Activated naive CD4-positive, alpha-beta T cell treated with anti-CD3 and anti-CD28 coated beads, Interleukin-2, amount 50 U/mL, for 16 hours (primary cell): ENCODE measurements at places on chromosomes 16 and 17.

- no peak for DNase-seq
Observed at GRCh38 chr17:27518545-27519521, 62.6 kb downstream of the KSR1 start.

GRCh38 chr16:68995011-68995504 lies 110.4 kb upstream of the HAS3 start:
- DNase-seq: no peak

- no peak for DNase-seq
Observed at GRCh38 chr16:46836534-46837530, 5.9 kb upstream of the C16orf87 start.

DNA sequence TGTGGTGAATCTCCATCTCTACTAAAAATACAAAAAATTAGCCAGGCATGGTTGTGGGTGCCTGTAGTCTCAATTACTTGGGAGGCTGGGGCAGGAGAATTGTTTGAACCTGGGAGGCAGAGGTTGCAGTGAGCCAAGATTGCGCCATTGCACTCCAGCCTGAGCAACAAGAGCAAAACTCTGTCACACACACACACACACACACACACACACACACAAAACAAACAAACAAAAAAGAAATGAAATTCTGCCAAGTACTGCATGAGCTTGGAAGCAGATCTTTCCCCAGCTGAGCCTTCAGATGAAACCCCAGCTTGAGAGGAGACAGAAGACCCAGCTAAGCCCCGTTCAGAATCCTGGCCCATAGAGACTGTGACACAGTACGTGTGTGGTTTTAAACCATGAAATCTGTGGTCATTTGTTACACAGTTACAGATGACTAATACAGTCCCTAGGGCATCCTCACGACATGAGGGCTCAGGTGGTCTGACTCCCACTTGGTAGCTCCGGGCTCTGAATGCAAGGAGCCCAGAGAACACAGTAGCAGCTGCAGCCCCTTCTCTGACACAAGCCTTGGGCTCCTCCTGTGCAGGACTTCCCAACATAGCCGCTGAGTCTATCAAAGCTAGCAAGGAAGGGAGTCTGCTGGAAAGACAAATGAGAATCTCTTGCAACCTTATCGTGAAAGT lies 132.8 kb downstream of the SEC14L1 start:
- DNase-seq: no peak

DNA sequence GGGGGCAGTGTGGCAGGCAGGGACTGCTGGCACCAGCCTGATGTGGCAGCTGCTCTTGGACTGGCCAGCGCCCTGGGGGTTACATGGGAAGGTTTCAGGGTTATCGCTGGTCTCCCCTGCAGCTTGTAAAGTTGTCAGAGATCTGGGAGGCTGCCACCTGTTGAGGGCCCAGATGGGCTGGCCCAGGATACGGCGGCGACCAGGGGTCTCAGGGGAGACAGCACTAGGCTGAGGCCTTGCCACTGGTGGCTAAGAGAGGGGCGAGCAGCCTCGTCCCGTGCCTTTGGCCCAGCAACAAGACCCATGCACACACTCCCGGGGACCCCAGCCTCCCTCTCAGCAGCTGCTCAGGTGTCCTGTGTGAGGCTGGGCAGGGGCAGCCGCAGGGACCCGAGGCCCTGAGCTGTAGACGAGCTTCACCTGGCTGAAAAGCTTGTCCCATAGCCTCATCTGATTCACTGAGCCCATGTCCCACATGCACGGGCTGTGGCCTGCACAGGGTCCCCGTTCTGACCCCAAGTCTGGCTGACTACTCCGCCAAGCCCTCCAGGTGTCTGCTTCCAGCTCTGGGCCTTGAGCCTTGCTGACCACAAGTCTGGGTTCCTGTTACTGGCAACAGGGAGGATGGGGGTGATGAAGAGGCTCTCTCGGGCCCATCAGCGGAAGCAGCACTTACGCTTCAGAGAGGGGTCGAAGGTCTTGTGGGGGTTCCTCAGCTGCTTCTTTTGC lies 6.2 kb downstream of the DUS1L start:
- DNase-seq: no peak
